ENCODE measurements at places on chromosomes 4 and X.

GRCh38 chr4:175818406-175818805, 6.3 kb upstream of the GPM6A start:
- no peak for DNase-seq

DNA sequence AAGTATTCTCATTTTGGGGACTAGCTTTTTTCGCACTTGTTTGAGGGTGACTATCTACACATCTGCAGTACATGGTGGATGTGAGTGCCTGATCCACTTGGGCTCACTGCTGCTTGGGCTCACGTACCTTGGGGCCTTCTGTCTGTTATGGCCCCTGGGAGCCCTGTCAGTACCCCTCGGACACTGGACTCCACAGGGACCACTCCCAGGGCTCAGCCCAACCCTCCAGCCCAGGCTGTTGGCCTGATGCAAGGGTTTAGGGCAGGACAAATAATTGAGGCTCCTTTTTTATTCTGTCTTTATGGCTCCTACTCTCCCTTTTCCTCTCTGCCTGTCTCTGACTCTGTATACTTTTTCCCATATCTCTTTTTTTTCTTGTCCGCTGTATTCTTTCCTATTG, 32.7 kb upstream of the MSN start:
- no peak for DNase-seq

- no peak for DNase-seq
Observed at GRCh38 chr4:1984406-1985191, 24.2 kb downstream of the NELFA start.

DNA sequence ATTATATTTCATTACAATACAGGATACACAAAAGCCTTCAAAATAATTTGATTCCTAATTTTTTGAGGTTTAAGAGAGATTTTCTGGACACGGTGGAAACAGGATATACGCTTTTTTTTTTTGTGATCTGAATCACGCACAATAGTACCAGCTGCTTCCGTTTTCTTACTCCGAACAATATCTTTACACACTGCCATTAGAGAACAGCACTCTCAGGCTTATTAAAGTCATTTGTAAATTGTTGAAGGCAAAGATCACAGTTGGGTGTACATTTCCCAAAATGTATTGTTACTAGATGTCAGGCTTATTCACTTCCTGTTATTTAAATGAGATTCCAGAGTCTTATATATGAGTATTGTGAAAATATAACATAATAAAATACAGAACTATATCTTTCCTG, 71.5 kb downstream of the TMEM47 start:
- DNase-seq = no peak

GRCh38 chr4:12729384-12729783, 754.8 kb downstream of the RAB28 start:
- DNase-seq = no peak

DNA sequence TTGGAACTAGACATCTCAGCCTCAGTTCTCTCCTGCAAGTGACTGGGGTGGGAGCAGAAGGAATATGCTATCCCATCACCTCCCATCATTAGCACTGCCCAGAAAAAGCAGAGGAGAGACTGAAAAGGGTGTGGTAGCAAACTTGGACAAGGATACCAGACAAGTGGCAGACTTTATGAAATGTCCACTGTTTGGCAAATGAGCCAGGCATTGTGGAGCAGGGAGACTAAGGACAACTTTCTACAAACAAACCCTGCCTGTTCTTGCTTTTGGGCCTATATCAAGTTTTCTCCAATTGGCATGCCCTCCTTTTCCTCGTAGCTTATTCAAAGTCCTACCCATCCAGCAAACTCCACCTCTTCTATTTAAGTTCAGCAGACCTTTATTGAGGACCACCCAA, 41.6 kb downstream of the ZCCHC12 start:
- no peak for DNase-seq

DNA sequence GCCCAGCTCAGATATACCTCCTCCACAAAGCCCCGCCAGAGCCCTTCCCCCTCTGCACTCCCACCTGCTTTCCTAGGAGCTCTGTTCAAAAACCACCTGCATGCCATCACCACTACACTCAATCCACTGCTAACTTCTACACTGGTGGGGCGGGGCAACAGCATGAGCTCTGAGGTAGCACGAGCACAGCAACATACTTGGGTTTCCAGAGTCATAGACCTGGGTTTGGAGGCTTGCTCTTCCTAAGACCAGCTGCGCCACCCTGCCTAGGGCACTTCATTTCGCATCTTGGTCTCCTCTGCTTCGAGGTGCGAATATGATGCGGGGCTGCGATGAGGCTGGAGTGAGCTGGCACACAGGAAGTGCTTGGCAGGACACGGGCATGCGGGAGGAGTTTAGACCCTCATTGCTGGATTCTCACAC, 3.6 kb downstream of the SASH3 start:
- no peak for DNase-seq

DNA sequence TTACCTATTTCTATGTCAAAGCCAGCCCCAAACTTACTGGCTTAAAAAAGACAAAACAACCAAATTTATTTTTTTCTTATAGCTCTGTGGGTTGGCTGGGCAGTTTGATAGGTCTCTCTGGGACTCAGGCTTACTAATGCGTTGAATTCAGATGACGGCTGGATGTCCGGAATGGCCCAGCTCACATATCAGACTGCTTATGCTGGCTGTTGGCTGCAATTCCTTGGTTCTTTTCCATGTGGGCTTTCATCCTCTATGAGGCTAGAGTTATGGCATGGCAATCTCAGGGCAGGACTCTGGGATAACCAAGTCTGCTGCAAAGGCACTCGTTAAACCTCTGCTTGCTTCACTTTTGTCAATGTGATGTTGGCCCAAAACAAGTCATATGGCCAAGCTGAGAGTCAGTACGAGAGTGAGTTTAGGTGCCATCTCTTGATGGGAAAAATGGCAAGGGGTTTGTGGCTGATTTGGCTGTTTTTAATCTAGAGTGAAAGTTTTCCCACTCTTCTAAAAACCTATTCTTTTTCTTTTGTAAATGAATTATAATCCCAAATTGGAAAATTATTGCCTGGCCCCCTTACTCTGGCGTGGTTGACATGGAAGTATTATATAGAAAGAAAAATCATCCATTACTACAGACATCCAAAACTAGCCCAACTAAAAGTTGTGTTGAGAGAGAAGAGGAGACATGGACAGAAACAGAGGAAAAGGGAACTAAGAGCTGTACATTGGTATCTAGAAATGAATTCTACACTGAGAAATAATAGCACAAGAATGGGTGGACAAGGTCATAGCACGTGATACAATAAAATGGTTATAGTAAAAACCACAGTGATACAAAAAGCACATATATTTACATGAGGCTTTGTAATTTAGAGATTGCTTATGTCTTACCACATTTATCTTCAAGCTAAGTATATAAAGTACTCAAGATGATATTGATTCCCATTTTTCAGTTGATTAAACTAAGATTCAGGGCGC, 6.6 kb downstream of the PRIMPOL start:
- DNase-seq = no peak

DNA sequence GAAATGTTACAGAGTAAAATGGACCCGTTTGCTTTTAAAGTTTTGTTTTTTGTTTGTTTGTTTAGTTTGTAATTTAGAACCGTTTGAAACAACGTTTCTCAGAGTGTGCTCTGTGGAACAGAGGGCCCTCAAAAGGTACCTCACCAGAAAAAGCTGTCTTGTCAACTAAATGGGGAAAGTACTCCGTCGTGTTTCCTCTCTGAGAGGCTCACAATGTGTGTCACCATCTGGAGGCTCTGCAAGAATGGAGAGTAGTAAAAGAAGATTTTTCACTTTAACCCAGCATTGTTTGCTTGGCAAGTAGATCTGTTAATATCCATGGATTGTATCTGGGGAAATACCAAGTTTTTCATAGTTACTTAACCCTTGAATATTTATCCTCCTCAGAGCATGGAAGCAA, 1.5 kb upstream of the ENPEP start:
- DNase-seq = no peak

- peak; percentile 66 for DNase-seq
Observed at GRCh38 chrX:39688576-39689375, 409.0 kb downstream of the BCOR start.

DNA sequence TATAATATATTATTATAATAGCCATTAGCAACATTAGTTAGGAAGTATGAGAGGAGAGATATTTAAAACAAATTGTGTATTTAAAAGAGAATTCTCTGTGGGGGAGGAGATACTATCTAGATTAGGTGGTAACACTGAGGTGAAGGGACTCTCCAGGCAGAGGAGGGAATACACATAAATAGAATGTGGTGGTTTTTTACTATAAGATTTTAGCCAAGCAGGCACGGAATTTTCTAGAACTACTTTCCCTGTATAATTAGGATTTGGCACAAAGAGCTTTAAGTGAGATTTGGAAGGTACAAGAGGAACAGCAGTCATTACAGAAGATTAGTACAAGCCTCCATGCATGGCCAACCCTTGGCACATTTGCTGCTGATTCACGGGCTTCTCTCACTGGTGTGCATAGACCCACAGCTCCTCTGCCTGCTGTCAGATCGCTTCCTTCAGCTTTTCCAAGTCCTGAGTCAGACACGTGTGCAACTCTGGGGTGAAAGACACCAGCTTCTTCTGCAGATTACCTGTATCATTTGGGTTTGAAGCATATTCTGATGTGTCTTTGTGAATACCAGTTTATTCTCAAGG, 685.5 kb downstream of the KCTD8 start:
- DNase-seq = no peak

DNA sequence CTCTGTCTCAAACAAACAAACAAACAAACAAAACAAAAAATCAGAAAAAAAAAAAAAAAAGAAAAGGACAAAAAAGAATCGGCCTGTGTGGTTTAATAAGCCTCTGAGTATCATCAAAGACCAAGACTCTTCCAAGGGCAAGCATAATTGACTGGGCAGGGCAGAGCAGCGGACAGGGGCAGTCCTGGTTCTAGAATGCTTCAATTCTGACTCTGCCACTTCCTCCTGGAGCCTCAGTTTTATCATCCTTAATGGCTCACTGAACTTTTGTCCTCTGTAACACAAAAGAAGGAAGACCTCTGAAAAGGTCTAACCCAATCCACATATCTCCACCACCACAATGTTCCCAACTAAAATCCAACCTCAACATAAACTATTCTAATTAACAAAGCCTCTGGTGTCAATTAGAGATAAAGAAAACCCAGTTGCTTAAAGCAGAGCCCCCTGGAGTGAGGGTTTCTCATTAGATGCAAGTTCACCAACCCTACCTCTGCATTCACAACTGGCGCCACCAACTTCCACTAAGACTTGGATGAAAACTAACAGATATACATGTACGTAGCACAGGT, 51.7 kb downstream of the TBC1D9 start:
- no peak for DNase-seq

DNA sequence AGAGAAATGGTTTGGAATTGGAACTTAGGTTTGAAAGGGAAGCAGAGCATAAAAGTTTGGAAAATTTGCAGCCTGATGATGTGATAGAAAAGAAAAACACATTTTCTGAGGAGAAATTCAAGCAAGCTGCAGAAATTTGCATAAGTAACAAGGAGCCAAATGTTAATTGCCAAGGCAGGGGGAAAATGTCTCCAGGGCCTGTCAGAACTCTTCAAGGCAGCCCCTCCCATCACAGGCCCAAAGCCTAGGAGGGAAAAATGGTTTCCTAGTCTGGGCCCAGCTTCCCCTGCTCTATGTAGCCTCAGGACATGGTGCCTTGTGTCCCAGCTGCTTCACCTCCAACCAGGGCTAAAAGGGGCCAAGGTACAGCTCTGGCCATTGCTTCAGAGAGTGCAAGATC, 21.2 kb upstream of the DUSP21 start:
- no peak for DNase-seq

- DNase-seq = no peak
Observed at GRCh38 chrX:123854329-123854728, 5.5 kb upstream of the XIAP start.

DNA sequence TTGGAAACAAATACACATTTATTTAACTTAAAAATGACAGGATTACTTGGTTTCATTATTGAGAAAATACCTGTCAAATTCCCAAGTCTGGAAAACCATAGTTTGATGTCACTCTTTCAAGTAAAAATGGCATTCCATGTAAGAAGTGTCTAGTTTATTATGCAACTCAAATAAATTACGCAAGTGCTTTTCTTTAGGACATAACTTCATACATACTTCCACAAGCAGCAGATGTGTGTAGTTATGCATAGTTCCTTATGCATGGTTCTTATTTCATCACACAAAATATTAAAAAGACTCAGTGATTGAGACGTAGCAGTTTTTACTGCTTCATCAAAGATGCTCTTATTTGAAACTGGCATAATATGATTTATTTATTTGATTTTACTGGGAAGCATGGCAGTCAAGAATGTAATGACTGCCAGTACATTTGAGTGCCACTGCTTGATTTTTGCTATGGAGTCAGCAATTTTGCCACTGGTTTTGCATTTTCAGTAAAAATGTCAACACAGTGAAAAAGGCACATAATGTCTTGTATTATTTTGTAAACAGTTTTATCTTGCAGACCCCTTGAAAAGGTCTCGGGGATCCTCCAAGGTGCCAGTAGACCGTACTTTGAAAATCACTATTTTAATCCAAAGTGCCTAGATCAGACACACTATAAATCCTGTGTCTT, 62.1 kb downstream of the CLCN3 start:
- DNase-seq = no peak

DNA sequence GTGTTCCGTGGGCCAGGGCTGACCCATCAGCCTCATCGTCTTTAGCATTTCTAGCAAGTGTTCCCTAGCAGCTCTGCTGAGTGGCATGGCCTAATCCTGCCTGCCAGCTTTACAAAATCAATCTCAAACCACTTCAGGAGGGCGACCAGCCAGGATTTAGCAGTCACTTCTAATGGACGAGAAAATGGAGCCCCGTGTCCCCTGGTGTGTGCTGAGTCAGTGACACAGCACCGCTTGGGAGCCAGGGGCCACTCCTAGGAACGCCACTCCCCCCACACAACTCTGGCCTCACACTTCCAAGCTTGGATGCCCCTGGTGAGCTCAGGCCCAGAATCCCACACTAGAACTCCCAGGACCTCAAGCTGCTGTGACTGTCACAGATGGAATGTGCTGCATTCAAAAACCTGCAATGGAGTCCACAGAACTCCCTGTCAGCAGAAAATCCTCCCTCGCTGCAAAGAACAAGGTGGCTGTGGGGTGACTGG, 311.2 kb upstream of the GATB start:
- DNase-seq = no peak

- no peak for DNase-seq
Observed at GRCh38 chrX:37509349-37509748, 62.1 kb upstream of the LANCL3 start.

DNA sequence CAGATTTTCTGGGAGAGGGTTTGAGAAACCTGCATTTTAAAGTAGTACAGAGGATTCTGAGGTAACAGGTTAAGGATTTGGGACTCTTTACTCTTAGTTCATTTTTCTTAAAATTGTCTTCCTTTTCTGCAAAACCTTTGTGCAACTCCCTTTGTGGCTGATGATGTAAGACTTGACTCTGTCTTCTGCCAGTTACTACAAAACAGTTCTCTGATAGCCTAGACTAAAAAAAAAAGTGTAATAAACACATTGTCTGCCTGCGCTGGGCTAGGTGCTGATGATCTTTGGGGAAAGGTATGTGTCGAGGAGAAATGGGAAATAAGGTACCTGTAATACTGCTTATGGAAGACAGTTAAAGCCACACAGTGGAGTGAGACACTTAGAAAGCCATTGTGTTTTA, 28.7 kb downstream of the IL13RA1 start:
- DNase-seq = no peak

Data from mesothelial cell of epicardium (in vitro differentiated cells).